ENCODE measurements at places on chromosomes 11 and 22.

- DNase-seq = no peak
These were observed 8.7 kb upstream of the MS4A4E start for GRCh38 chr11:60251485-60252212.

- no peak for DNase-seq
These were observed 152.5 kb upstream of the NAV2 start for GRCh38 chr11:19560156-19560555.

DNA sequence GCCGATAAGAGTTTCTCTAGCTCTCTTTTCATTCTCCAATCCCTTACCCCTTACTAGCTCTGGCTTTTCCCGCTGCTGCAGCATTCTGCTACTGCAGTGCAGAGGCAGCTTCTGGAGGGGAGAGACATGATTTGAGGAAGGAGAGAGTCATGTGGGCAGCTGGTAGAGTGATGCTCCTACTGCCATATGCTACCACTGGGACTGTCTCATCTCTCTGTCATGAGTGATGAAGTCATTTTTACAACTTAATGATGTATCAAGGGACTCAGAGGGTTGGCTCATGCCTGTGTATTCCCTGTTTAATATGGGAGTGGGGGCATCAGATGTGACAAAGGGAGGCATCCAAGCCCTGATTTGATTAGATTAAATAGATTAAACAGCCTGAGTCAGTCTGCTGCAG lies 11.3 kb downstream of the SLC17A6 start:
- DNase-seq = no peak

DNA sequence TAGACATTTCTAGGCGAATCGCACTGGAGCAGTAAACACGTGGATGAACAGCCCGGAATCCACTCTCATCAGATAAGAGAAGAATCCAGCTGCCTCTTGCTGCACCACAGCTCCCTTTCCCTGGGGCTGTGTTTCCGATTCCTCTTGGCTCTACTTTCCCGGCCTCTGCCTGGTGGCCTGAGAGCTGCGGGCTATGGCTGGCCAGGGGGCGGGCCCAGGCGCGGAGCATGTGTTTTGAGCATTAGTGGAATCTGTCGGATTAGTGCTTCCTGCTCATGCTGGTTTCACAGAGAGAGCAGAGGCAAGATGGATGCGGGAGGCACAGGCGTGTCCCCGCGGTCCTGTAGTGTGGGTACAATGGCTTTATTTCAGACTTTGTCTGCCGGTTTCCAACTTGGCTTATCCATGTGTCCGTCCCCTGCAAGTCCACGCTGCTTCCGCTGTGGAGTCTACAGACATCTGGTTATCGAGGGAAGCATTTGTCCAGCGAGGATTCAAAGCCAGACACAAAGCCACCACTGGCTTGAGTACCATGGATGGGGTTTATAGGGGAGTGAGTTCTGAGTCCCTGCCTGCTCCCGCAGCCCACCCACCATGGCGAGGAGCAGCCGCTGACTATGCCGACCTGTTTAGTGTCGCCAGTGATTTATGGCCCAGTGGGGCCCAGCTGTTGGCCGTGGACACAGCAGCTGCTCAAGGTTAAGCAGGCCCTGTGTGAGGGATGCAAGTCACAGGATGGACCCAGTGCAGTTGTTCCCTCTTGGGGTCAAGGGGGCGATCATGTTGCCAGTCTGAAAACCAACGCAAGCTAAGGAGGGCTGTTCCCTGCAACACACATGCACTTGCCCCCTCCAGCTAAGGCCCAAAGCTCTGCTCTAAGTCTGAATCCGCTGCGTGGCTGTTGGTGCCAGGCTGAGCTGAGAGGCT lies 43.3 kb upstream of the EP300 start:
- no peak for DNase-seq

DNA sequence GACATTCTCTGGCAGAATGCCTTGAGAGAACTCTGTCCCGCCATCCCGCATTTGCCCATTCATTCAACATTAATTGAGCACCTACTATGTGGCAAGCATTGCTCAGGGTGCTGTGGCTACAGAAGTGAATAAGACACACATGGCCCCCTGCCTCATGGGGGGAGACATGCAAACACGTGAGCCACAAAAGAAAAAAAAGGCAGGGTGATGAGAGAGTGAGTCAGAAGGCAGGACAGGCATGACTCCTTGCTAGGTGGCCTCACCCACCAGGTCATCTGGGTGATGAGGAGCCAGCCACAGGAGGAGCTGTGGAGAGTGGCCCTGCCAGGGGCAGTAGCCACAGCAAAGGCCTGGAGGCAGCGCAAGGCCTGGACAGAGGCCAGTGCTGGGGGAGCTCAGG lies 4.9 kb downstream of the CHRM4 start:
- DNase-seq = no peak

DNA sequence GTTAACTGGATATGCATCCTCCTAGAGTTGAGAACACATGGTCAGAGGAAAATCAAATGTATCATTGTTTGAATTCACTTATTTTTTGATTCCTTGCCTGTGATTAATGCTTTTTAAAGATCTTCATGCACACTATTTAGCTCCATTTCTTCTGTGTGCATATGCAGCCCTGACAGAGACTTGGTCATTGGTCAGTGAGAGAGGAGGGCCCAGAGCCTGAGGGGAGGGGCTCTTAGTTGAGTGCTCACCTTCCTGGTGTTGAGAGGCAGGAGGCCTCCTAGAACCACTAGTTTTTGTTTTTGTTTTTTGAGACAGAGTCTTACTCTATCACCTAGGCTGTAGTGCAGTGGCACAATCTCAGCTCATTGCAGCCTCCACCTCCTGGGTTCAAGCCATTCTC lies 48.9 kb downstream of the TNRC6B start:
- no peak for DNase-seq

- DNase-seq = peak; percentile 10
These were observed 803 bp upstream of the IFT27 start for GRCh38 chr22:36776722-36777121.

DNA sequence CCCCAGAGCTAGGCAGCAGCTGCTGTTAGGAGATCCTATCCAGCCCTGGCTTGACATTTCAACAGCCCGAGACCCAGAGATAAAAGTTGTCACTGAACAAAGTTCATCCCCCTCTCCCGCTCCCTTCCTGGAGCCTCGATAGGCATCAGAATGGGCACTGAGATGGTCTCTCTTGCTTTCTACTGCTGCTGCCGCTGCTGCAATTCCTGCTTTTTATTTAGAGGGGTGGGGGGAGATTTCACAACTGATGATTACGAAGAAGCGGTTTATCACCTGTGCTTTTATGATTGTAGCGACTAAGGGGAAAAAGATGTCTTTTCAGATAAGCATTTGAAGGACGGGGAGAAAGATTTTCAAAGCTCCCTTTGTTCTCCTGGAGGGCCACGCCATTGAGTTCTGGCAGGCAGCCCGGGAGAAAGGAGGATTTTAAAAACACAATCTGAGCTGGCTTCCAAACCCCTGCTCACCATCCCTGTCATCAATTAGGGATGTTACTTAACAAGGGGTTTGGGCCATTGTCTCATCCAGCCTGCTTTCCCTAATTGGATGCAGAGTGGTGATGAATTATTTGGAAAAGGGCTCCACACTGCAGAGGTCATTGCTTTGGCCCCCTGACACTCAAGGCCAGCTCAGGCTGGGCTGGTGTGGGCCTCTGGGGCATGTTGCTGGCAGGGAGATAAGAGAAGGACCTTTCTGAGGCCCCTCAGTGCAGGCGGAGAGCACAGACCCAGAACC lies 344.7 kb downstream of the BUD13 start:
- no peak for DNase-seq

DNA sequence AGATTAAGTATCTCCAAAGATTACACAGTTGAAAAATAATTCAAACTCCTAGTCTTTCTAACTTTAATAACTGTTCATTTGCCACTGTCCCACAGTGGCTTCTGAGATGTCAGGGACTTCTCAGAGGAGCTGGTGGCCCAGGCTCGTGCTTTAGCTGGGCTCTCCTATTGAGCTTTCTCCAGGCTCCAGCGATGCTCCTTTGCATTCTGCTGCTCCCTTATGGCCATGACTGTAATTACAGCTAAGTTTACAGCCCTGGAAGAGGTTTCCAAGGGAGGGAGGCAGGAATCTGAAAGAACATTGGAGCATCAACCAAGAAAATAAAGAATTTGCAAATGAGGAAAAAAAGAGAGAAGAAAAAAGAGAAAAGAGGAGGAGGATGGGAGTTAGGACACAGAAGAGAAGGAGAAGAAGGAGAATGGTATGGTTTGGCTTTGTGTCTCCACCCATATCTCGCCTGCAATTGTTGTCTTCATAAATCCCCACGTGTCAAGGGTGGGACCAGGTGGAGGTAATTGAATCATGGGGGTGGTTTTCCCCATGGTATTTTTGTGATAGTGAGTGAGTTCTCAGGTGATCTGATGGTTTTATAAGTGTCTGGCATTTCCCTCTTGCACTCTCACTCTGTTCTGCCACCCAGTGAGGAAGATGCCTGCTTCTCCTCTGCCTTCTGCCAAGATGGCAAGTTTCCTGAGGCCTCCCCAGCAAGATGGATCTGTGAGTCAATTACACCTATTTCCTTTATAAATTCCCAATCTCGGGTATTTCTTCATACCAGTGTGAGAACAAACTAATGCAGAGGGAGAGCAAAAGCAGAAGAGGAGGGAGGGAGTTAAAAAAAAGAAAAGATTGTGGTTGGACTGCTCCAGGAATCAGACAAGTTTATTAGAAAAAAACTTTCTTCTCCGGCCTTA lies 857.0 kb downstream of the KCNA4 start:
- no peak for DNase-seq

- no peak for DNase-seq
These were observed 3.7 kb upstream of the RPS6KA4 start for GRCh38 chr11:64355078-64355940.

DNA sequence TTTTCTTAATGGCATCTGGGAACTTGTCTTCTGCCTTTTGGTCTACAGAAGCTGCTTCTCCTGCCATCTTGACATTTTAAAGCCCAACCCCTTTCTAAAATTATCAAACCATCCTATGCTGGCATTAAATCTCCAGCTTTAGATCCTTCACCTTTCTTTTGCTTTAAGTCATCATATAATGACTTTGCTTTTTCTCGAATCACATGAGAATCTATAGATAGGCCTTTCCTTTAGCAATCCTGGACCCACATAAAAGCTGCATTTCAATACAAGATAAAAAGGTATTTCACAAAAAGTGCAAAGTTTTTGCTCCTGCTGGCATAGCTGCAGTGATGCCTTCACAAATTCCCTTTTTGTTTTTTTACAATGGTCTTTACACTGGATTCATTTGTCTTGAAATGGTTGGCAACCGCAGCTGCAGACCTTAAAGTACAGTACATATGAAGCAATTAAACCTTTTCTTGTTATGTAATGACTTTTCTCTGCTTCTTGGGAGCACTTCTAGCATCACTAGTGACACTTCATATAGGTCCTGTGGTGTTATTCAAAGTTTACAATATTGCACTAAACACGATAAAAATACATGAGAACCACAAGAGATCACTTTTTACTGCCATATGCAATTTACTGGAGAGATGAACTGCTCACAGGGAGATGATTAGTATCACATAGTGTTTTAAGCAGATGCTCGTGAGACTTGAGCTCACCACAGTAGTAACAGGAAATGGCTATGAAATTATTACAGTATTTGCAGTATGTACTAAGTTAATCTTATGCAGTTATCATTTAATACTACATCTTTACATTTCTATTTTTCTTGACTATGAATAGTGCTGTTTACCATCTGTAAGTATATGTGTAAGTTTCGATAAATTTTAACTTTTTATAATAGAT lies 41.6 kb downstream of the ACER3 start:
- DNase-seq = no peak

DNA sequence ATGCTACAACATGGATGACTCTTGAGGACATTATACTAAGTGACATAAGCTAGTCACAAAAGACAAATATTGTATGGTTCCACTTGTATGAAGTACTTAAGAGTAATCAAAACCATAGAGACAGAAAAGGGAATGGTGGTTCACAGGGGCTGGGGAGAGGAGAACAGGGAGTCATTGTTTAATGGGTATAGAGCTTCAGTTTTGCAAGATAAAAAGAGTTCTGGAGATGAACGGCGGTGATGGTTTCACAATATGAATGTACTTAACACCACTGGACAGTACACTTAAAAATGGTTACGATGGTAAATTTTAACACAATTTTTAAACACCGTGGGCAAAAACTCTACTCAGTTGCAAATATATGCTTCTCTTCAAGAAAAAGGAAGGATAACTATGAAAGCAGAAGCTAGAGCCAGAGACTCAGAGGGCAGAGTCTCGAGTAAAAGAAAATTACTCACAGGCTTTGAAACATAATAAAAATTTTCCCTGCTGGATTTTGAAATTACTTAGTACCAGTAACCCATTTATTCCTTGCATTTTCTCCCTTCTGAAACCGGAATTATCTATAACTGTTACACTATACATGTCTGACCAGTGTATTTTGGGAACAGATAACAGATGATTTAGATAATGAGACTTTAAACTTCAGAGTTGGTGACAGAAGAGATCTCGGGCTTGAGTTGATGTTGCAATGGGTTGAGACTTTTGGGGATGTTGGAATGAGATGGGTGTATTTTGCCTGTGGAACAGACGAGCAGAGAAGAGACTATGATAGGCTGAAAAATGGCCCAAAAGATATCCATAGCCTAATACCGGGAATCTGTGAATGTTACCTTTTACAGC lies 15.0 kb downstream of the MRTFA start:
- no peak for DNase-seq

DNA sequence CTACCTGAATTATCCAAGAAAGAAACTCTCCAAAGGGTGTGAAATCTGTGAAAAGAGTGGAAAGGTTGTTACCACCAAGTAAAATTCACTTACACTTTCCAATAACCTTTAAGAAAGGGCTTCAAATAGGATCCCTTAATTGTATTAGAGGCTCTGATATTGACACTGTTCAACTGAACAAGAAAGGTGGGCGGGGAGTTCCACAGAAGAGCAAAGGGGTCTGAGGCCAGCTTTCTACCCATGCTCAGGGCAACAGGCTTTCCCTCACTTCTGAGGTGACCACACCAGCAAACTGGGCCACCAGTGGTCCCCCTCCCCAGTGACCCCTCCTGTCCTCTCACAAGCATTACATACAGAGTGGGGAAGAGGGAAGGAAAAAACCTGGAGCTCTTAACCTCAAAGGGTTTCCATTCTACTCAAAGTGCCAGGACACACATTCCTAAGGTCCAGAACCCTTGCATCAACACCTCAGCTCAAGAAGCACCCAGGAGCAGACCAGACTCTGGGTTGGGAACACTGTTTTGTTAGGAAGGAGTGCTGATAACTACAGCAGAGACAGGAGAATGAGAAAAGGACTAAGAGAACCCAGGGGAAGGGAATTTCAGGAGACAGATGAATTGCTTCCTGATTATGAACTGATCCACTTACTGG lies 71.6 kb upstream of the AKIP1 start:
- DNase-seq = no peak

- no peak for DNase-seq
These were observed 7.6 kb upstream of the ASCL2 start for GRCh38 chr11:2277933-2278523.

DNA sequence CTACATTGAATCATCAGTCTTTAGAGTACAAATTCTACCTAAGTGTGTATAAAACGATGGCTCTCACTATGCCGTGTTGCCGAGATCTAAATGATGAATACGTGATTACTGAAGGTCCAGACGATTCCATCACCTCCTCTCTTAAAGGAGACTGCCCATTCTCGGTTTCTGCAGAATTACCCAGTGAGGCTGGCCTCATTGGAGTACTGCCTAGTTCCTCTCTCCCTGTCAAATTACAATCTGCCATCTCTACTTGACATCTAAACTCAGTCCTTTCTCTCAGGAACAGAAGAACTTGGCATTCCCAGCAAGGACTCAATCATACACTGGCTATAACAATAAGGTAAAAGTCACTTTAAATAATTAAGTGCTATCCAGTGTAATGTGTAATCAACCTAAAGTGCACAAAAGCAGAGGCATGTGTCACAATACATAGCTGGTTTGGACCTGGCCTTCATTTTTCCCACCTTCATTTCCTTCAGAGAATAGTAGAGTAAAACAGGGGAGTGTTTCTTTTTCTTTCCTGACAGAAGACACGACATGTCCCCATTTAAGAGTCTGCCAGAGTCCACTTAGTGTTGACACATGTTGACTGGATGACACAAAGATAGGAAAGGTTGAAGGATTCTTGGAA lies 634.1 kb downstream of the LRRC4C start:
- DNase-seq = no peak
